Muscle of back (tissue), 13 donors: ENCODE measurements at places on chromosomes 3 and 15.
A peak's percentile ranks its signal among the peaks of the same experiment; 100 is the strongest.

DNA sequence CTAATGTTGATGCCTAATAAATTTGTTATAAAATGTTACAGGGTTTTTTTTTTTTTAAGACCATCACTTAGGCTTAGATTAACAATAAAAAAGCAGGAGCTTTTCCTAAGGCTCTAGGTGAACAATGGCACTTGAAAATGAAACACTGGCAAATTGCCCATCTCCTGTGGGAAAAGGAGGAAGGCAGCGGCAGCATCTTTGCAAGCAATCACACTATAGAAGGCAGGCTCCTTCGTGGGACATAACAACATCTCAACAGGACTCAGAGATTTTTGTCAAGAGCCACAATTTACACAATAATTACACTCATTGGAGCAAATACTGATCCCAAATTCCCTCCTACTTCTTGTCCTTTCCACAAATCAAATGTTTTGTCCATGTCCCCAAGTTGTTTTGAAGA, 646.7 kb downstream of the ROBO2 start:
- no peak for DNase-seq

DNA sequence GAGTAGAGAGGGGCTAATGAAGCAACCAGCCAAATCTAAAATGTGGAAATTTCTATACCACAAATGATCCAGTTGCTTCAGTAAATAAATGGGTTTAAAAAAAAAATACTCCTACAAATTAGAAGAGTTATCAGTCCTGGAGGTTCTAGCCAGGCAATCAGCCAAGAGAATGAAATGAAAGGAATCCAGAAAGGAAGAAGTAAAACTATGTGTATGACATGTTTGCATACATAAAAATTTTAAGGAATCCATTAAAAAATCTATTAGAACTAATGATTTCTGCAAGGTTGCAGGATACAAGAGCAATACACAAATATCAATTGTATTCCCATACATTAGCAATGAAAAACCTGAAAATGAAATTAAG, 9.6 kb downstream of the MESP2 start:
- peak; percentile 7 for DNase-seq

- DNase-seq, result no peak
These were observed 19.8 kb downstream of the PRR23E start for GRCh38 chr3:127212711-127213110.

- DNase-seq, result no peak
These were observed 5.2 kb downstream of the C3orf22 start for GRCh38 chr3:126553284-126554084.

- DNase-seq, result no peak
These were observed 245.3 kb downstream of the DTWD1 start for GRCh38 chr15:49865925-49866757.

DNA sequence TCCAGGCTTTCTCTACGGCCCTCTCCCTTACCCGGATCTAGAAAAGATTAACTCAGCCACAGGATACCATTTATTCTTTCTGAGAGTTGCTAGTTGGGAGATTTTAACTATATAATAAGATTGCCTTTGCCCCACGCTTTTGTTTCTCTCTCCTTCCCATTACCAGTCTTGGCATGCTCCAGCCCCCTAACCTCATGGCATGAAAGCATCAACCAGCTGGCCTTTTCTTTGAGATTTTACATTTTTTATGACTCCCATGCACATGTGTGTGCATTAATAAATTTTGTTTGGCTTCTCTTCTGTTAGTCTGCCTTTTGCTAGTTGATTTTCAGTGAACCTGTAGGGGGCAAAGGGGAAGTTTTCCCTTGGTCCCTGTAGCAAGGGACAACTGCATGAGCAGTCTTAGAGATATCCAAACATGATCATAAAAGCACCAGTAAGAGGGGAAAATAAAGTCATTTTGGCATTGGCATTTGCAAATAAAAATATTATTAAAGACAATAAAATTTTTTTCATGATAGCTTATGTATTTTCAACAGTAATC, 73.6 kb downstream of the OXSM start:
- no peak for DNase-seq
